ENCODE measurements at places on chromosomes 1 and 21. TPM values are rescaled to one million over a fixed set of nuclear protein-coding genes. Genes with fewer than 3 reads are reported as not detected.
A peak's percentile ranks its signal among the peaks of the same experiment; 100 is the strongest.

Gene TGFBR3
- total RNA-seq, result 0.17 TPM

- DNase-seq, result no peak
Measured at GRCh38 chr1:228394571-228395394, 11.9 kb downstream of the TRIM11 start.

- no peak for DNase-seq
Measured at GRCh38 chr1:206540044-206540780, 32.9 kb downstream of the RASSF5 start.

DNA sequence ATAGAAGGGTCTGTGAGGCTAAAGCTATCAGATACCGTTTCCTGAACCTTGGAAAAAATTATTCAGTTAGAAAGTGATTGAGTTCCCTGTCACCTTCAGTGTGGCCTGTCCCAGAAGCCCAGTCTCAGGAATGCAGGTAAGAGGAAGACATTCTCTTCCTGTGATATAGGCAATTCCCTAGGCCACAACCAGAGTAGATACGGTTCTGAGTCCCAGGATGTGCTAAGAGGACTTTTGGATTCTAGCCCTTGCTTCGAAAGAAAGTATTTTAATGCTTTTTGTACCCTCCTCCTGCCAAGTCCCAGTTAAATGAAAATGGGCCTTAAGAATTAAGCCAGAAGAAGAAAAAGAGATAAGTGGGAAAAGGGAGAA, 313.5 kb upstream of the PLXNA2 start:
- DNase-seq, result no peak

Gene UBL4B
- total RNA-seq, result not detected

DNA sequence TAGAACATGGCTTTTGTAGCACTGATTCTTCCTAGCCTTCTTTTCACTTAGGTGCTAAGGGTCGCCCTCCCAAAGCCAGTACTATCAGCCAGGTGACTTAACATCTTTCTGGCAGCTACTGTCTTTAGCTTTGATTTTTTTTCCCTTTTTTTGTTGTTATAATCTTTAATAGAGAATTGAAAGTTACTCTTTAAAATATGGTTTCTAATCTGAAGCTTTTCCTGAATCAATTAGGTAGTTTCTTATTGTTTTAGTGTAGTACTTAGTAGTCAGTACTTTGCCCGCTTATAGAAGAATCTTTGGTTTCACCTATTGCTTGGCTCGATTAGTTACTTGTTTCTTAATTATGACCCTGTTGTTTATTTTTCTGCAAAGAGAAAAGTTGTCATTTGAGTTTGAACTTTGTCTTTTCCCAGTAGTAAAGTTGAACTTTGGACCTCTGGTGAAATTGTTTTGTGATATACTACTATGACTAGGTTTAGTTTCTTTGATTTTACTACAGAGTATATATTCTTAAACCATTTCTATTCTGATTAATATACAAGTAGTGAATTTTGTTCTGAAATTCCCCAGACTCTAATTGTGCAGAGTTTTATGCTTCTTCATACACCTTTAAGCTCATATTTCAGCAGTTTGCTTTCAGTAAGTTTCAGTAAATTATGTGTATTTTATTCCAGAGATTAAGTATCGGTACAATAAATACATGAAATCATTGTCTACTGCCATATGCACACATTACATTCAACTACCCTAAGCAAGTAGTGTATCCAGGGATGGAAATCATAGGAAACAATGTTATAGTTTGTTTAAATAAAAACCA, 3.9 kb downstream of the MAGI3 start:
- no peak for DNase-seq

DNA sequence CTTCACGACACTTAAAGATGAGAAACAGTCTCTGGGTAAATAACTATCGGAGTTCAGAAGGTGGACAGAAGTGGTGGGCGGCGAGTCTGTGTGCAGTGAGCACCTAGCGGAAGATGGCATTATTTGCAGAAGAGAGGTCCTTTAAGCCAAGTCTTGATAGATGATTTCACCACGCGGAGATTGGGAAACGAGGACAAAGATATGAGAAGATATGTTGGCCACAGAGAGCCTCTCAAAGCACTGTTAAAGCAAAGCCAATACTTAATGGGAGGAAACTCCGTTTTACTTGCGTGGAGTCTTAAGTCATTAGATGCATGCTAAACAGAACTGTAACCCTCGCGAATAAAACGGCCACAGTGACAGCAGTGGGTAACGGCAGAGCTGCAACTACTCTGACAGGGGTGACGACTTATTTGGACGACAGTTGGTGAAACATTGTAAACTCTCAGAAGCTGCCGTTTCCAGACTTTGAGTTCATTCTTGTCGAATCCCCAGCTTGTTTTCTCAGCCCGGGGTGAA, 577 bp upstream of the CEP350 start:
- DNase-seq, result no peak

DNA sequence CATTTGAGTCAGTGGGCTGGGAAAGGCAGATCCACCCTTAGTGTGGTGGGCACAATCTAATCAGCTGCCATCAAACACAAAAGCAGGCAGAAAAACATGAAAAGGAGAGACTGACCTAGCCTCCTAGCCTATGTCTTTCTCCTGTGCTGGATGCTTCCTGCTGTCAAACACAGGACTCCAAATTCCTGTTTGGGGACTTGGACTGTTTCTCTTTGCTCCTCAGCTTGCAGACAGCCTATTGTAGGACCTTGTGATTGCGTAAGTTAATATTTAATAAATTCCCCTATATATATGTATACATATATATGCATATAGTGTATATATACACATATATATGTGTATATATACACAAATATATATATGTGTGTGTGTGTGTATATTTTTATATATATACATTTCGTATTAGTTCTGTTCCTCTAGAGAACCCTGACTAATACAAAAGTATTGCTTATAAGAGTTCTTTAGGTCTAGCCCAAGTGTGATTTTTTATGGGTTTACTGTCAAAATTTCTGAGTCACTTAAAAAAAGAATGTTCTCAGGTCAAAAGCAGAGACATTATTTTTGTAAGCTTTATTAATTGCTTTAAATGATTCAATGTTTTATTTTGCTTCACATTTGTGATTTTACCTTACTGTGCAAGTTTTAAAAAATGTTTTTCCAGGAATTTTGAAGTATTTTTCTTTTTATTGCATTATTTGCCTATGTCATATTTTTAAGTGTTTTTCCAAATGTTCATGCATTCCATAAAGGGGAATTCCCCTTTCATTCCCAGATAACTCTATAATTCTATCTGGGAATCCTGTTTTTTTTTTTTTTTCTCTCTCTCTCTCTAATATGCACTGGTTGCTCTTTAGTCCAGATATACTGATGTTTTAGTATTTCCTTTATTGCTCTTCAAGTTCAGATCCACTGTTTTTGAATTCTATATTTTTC, 92.1 kb upstream of the ADAMTS5 start:
- DNase-seq, result no peak

DNA sequence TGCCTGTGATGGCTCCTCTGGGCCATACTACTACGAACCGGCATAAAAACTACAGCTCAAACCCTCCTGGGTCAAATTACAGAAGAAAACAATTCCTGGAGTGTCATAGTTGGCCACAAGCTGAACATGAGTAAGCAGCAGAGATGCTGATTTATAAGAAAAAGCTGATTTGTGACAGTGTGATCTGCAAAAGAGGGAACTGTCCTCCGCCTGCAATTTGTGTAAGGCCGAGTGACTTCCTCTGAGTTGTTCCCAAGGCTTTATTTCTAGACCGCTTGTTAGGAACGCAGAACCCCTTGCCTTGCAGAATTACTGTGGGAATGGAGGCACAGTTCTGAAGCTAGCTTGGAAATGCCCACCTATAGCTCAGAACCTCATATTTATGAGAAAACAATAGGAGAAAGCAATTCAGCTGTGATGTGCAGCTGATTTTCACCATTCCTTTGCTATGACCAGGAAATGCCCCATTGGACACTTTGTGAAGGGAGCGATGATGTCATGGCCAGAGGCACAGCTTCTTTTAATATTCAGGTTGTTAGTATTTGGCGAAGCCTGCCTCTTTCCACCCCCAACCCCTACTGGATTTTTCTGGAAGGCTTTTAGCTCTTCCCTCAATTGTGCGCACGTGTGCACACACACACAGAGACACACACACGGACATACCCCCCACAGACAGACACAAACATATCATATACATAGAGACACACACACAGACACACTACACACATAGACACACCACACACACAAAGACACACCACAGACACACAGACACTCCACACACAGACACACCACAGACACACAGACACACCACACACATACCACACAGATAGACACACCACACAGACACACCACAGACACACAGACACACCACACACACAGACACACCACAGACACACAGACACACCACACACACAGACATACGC, 47.6 kb downstream of the IER5 start:
- peak; percentile 31 for DNase-seq

Gene FCRL5
- total RNA-seq, result not detected

DNA sequence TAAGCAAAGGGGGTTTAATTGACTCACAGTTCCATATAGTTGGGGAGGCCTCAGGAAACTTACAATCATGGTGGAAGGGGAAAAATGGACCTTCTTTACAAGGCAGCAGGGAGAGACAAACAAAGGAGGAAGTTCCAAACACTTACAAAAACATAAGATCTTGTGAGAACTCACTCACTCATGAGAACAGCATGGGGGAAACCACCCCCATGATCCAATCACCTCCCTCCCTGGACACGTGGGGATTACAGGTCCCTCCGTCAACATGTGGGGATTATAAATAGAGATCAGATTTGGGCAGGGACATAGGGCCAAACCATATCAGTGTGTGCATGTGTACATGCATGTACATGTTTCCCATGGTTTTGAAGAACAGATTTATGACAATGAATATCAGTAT, 5.5 kb upstream of the SMG7 start:
- no peak for DNase-seq

Gene SLAMF9
- not detected for total RNA-seq
